Cardiac muscle cell (in vitro differentiated cells and primary cell): ENCODE measurements at places on chromosomes 3 and 15. TPM values are rescaled to one million over a fixed set of nuclear protein-coding genes. Genes with fewer than 3 reads are reported as not detected.

HTD2 gene
- 9.9 and 11.8 TPM in 2 replicates for total RNA-seq

MOBP gene
- not detected in 2 replicates for total RNA-seq

DNA sequence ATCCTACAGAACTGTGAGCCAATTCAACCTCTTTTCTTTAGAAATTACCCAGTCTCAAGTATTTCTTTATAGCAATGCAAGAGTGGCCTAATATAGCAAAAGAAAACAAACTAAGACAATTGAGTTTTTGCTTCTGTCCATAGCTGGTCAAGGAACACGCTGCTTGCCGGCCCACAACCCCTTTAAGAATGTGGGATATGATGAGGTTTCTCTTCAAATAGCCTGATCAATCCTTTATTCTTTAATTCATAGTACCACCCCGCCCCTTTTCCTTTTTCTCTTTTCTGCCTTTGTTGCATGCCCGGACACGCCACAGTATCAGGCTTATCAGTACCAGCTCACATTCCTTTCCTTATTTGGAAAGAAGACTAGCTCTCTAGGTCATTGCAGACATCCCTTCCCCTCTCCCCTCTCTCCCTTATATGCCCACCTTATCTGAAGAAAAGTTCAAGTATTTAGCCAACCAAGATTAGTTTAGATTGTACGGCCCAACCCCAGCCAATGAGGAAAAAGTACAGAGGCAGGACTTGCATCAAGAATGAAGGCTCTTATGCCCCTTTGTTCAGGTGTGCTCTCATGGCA, 404.5 kb downstream of the OCA2 start:
- H3K27me3 ChIP-seq = no peaks in the 10 kb centered on the region
- peak overlapping the region; percentile 91 for H3K27ac ChIP-seq
- no peaks in the 10 kb centered on the region for H3K36me3 ChIP-seq
- DNase-seq = no peak
- H3K4me3 ChIP-seq = no peak overlapping the region
- H3K4me1 ChIP-seq = peaks cover 7% of the 10 kb centered on the region

- no peak overlapping the region for H3K27ac ChIP-seq
- DNase-seq = no peak
- H3K27me3 ChIP-seq = no peaks in the 10 kb centered on the region
- H3K4me1 ChIP-seq = no peaks in the 10 kb centered on the region
These were observed 38.7 kb upstream of the FBN1 start for GRCh38 chr15:48683991-48684765.

HYPK gene
- 17.2 TPM in 2 replicates for total RNA-seq

- DNase-seq = no peak
- H3K27me3 ChIP-seq = no peaks in the 10 kb centered on the region
- H3K27ac ChIP-seq = no peak overlapping the region
- H3K4me3 ChIP-seq = no peak overlapping the region
- no peaks in the 10 kb centered on the region for H3K36me3 ChIP-seq
These were observed 269.5 kb upstream of the LRRC3B start for GRCh38 chr3:26353097-26353496.

DNA sequence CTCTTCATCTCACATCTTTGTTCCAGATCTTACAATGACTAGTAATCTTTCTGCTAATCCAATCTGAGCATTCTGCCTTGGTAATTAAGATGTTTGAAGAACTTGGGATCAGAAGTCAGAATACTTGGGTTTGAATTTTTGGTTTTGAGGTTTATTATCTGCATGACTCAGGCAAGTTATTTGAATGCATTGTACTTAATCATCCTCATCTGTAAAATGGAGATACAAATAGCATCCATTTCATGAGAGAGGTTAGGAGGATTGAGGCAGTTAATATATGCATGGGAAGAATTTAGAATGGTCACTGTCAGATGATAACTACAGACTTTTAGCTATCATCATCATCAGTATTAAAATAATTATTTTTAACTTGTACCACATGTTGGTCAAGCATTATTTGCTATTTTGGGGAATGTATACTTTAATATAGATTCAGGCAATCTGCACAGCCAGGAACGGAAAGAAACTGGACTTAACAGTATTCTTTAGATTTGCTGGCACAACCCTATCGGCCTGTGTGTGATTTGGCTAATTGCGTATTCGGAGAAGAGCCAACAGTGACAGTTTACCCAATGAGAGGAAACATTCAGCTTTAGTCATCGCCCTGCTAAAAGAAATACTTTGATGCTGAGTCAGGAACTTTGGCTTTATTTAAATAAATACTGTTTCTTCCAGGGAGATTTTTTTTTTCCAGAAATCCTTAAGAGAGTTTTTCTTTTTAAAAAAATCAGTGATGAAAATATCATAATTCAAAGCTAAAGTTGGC, 600.0 kb downstream of the ROBO1 start:
- H3K36me3 ChIP-seq = no peaks in the 10 kb centered on the region
- no peaks in the 10 kb centered on the region for H3K27me3 ChIP-seq
- H3K4me1 ChIP-seq = peaks cover 7% of the 10 kb centered on the region
- no peak for DNase-seq

DNA sequence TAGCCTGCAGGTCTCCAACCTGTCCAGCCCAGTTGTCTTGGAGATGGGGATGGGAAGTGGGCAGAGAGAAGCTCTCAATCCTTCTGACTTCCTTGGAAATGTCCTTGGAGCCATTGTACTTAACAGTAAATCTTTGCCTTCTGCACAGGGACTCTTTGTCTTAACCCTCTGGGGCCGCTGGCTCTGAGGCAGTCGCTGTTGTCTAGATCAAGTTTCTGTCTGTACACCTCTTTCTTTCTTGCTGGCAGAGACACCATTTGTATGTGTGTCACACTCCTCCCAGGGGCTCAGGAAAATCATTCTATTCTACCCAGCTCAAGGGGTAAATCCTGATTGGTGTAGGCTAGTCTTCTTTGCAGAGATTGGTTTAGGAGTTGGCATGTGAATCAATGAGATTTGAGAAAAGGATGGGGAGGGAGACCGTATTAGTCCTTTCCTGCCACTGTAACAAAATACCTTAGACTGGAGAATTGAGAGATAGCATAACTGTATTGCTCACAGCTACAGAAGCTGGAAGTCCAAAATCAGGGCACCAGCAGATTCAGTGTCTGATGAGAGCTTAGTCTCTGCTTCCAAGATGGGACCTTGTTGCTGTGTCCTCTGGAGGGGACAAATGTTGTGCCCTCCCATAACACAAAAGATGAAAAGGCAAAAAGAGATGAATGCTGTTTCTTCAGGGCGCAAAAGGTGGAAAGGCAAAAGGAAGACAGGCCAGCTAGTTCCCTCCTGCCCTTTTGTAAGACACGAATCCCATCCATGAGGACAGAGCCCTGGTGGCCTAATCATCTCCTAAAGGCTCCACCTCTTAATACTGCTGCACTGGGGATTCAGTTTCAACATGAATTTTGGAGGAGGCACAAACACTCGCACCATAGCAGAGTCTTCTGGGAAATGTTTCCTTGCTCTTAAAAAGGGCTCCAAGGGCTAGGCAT, 66.3 kb downstream of the PPCDC start:
- no peaks in the 10 kb centered on the region for H3K36me3 ChIP-seq
- H3K27ac ChIP-seq = no peak overlapping the region
- H3K4me1 ChIP-seq = no peaks in the 10 kb centered on the region
- H3K27me3 ChIP-seq = no peaks in the 10 kb centered on the region
- no peak for DNase-seq

DNA sequence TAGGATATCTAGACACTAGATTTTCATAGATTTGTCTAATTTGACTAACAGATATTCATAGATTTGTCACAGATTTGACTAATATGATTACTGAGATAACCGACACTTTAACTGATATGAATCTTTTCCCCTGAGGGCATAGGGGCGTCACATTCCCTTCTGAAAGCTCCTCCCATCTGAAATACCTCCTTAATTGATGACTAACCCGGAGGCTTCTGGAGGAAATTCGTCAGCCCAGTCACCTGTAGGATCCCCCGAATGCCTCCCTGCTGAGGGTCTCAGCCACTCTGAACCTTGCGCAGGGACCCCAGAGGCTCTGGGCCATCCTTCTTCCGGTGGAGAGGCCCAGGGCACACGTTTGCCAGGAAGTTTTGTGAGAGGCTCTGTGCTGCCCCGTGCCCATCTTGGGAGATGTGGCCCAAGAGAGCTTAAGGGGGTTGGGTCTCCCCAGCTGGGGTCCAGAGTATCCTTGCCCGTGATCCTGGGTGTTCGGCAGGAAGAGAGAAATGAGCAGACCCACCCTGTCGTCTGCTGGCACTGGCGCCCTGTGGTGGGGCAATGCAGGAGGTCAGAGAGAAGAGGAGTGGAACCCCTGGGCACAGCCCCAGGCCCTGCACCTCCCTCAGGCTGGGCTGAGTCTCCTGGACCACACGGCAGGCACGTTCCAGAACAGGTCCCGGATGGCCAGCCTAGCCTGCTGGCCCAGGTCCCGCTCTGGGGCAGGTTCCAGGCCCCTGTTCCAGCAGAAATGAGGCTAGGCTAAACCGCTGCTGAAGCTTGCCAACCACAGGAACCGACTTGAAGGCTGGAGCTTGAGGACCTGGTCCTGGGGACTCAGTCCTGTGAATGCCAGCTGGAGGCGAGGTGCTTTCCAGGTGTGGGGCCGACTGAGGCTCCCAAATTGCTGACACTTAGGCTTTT, 1.7 kb downstream of the PLA2G4D start:
- H3K27ac ChIP-seq = no peak overlapping the region
- DNase-seq = no peak

GRIP2 gene
- 0.06 TPM in 1 of 2 replicates, not detected in the other for total RNA-seq

SCG3 gene
- total RNA-seq = 0.14 TPM in 1 of 2 replicates, not detected in the other

DNA sequence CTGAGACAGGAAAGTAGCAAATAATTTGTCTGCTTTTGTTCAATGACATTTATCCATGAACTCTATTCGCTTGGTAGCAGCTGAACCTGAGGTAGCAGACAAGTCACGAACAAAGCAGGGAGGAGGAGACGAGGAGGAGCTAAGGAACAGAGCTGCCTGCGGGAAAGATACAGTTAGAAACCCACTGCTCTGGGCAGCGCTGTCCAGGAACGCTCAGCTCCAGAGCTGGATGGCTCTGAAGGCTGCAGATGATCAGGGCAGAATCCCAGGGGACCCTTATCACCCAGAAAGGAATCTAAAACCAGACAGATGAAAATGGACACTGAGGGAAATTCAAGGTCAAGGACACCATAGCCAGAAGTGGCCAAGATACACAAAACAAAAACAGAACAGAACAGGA, 257.8 kb downstream of the CD47 start:
- H3K27ac ChIP-seq = no peak overlapping the region
- no peak overlapping the region for H3K4me3 ChIP-seq
- H3K36me3 ChIP-seq = no peaks in the 10 kb centered on the region
- H3K27me3 ChIP-seq = no peaks in the 10 kb centered on the region

GRCh38 chr3:184751204-184752040, 39.6 kb upstream of the MAGEF1 start:
- H3K4me1 ChIP-seq = peaks cover 44% of the 10 kb centered on the region
- peak overlapping the region; percentile 3 for H3K27ac ChIP-seq
- H3K27me3 ChIP-seq = no peaks in the 10 kb centered on the region
- no peak overlapping the region for H3K4me3 ChIP-seq
- no peaks in the 10 kb centered on the region for H3K36me3 ChIP-seq

GRCh38 chr3:27577504-27577903, 93.3 kb upstream of the SLC4A7 start:
- H3K36me3 ChIP-seq = no peaks in the 10 kb centered on the region
- DNase-seq = no peak
- H3K27ac ChIP-seq = no peak overlapping the region
- no peaks in the 10 kb centered on the region for H3K4me1 ChIP-seq
- H3K4me3 ChIP-seq = no peak overlapping the region
- H3K27me3 ChIP-seq = no peaks in the 10 kb centered on the region

ZKSCAN7 gene
- total RNA-seq = 24.9 and 27.4 TPM in 2 replicates

- no peaks in the 10 kb centered on the region for H3K4me1 ChIP-seq
- no peaks in the 10 kb centered on the region for H3K27me3 ChIP-seq
- H3K36me3 ChIP-seq = peaks cover 50% of the 10 kb centered on the region
- H3K27ac ChIP-seq = peak overlapping the region; percentile 7
- no peak for DNase-seq
- H3K4me3 ChIP-seq = no peak overlapping the region
These were observed 25.1 kb downstream of the RPN1 start for GRCh38 chr3:128625409-128625945.

GRCh38 chr3:52128118-52128683, 26.0 kb downstream of the POC1A start:
- no peaks in the 10 kb centered on the region for H3K36me3 ChIP-seq
- no peak overlapping the region for H3K4me3 ChIP-seq
- H3K27ac ChIP-seq = peak overlapping the region; percentile 73
- DNase-seq = peak; percentile 80
- no peaks in the 10 kb centered on the region for H3K27me3 ChIP-seq

SLC12A1 gene
- total RNA-seq = 0.04 TPM in 1 of 2 replicates, not detected in the other

DNA sequence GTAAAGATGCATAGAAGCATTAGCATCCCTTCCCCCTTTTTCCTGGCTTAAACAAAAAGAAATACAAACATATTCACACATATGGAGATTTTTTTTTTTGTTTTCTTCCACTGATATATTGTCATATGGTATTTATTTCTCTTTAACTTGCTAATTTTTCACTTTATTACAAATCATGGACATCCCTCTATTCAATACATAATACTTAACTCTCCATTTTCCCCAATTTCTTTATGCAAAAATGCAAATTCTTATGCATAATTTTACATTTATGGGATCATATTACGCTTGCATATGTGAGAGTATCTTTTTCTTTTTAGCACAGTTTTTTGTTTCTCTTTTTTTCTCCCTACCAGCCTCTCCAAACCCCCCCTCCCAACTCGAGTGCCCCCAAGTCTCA, 48.8 kb downstream of the CCR3 start:
- H3K27ac ChIP-seq = no peak overlapping the region
- H3K36me3 ChIP-seq = no peaks in the 10 kb centered on the region
- no peak overlapping the region for H3K4me3 ChIP-seq
- H3K4me1 ChIP-seq = no peaks in the 10 kb centered on the region
- DNase-seq = no peak

DNA sequence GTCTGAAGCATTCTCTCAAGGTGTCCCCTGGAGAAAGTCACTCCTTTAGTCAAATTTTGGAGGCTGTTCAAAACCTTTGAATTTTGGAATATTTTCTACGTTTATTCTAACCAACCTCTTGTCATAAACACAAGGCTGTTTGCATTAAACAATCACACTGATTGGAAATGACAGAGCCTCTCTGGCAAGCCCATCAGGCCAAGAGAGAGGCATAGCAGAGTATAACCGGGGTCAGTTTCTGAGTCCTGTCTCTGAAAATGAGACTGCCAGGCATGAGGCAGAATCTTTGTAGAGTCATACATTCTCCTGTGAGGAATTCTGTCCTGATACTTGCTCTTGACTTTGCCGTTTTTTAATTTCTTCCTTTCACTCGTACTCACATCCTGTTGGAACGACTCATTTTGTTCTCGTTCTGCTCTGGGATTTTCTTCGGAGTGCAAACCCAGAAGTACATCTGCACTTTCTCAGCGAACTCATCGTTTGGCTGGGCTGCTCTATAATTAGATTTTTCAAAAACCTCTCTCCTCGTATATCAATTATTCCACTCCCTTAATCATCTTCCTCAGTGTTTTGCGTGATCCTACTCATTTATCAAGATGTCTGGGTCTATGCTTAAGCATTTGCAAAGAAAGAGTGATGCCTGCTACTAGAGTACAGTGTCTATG, 114.2 kb downstream of the AGBL1 start:
- H3K4me3 ChIP-seq = no peak overlapping the region
- no peaks in the 10 kb centered on the region for H3K4me1 ChIP-seq
- H3K27me3 ChIP-seq = peaks cover 2% of the 10 kb centered on the region

- no peak overlapping the region for H3K27ac ChIP-seq
- H3K27me3 ChIP-seq = no peaks in the 10 kb centered on the region
- no peak for DNase-seq
- no peaks in the 10 kb centered on the region for H3K36me3 ChIP-seq
- no peak overlapping the region for H3K4me3 ChIP-seq
These were observed 80.8 kb downstream of the ANXA2 start for GRCh38 chr15:60316961-60317360.

RSRC1 gene
- 28.9 and 55.9 TPM in 2 replicates for total RNA-seq

SEMA5B gene
- total RNA-seq = 2.3 and 3.5 TPM in 2 replicates

- no peak overlapping the region for H3K27ac ChIP-seq
- H3K27me3 ChIP-seq = no peaks in the 10 kb centered on the region
- no peak overlapping the region for H3K4me3 ChIP-seq
- H3K4me1 ChIP-seq = no peaks in the 10 kb centered on the region
- peak; percentile 21 for DNase-seq
- H3K36me3 ChIP-seq = no peaks in the 10 kb centered on the region
These were observed 195.8 kb downstream of the CD47 start for GRCh38 chr3:107894998-107895397.
